ENCODE measurements at places on chromosomes 2 and 18.

- DNase-seq = peak; percentile 66
Measured at GRCh38 chr18:76490670-76491472, 4.2 kb downstream of the ZNF516 start.

- DNase-seq = no peak
Measured at GRCh38 chr2:226600802-226601201, 198.8 kb downstream of the IRS1 start.

DNA sequence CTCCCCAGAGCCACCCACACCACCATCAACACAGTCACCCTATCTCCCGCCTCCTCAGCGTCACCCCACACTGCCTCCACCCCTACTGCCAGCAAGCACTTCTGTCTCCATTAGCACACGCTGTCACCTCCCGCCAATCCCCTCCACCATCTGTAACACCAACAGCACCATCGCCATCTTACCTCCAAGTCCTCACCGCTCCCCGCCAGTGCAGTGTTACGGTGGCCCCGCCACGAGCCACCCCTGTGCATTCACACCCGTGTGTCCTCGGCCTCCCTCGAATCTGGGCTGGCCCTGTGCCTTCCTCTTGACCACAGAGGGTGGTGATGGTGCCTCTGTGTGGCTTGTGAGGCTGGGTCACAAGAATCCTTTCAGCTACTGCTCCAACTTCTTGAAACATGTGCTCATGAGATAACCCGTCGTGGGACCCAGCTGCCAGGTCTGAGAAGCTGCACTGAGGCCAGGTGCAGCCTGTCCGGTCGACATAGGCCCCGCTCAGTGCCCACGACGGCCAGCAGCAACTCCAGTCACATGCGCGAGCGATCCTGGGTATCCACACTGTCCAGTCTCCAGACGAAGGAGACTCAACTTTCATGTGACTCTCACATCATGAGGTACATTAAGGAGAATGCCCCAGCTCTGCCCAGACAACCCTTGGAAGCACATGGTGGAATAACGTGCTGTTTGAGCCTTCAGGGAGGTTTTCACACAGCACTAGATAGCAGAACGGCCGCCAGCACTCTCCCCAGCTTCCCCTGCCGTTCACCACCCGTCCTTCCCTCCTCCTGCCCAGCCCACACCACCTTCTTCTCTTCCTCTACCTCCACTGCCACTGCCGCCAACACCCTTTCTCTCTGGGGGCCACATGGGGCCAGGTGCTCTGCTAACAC, 72.6 kb upstream of the ASB18 start:
- DNase-seq = no peak

- DNase-seq = no peak
Measured at GRCh38 chr2:102297891-102298290, 13.5 kb upstream of the IL1RL1 start.

GRCh38 chr2:236782938-236783337, 213.3 kb downstream of the ACKR3 start:
- DNase-seq = no peak

GRCh38 chr2:119422360-119423107, 9.1 kb upstream of the TMEM37 start:
- DNase-seq = no peak

DNA sequence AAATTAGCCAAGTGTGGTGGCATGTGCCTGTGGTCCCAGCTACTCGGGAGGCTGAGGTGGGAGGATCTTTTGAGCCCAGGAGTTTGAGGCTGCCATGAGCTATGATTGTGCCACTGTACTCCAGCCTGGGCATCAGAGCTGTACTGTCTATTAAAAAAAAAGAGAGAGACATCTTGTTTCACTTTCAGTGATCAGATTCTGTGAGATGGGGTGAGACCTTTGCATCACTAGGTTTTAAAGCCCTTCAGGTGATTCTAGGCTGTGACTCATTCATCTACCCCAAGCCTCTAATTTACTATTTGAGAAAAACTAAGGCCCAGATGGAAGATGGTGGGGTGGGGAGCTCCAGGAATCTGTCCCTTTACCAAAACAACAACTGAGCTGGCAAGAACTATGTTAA, 7.1 kb downstream of the C2orf92 start:
- DNase-seq = no peak

DNA sequence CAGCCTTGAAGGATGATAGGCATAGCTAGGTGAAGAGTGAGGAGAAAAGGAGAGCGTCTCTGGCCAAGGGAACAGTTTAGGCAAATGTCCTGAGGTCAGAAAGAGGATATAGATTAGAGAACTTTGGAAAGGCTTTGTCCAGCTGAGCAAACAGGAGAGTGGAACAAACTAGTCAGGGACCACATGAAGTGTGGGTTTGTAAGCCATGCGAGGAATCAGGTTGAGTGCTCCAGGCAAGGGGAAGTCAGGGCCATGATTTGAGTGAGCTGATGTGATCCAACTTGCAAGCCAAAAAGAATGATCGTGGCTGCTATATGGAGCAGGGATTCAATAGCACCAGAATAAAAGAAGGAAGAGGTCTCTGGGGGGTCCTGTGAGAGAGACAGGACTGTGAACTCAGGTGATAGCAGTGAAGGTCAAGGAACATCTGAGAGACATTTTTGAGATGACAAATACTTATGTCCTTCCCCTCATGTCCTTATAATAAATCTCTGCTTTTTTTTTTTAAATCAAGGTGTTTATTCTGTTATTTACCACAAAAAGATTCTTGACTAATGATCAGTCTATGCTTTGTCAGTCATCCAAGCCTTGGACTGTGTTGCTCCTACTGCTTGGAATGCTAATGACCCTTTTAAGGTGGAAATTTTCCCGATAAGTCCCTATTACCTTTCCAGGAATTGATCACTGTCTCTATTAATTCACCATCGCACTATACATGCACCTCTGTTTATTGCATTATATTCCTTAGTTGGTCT, 472.6 kb downstream of the TXNL1 start:
- DNase-seq = no peak

GRCh38 chr2:173001664-173002604, 73.7 kb upstream of the MAP3K20 start:
- DNase-seq = no peak

DNA sequence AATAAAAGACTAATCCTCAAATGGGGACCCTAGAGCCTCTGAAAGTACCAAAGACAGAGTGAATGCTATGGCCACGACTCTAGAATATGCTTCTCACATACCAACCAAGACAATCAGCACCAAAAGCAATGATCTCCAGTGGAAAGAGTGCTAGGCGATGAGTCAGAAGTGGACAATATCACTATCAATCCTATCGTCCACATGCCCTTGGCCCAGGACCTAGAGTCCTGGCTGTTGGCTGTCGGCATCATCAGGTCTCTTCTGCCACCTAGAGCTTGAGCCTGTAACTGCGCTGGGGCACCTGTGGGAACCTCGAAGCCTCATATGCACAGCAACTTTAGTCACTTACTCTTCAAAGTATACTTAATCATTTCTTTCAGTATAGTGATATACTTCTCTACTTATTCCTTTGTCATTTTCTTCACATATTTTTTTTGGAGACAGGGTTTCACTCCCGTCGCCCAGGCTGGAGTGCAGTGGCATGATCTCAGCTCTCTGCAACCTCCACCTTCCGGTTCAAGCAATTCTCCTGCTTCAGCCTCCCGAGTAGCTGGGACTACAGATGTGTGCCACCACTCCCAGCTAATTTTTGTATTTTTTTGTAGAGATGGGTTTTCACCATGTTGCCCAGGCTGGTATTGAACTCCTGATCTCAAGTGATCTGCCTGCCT, 29.7 kb downstream of the NOL10 start:
- DNase-seq = peak; percentile 36

GRCh38 chr2:145124085-145124484, 604.2 kb upstream of the ZEB2 start:
- DNase-seq = no peak

- no peak for DNase-seq
Measured at GRCh38 chr2:23457990-23458682, 73.2 kb downstream of the KLHL29 start.

- no peak for DNase-seq
Measured at GRCh38 chr2:232529806-232530547, 4.0 kb downstream of the CHRND start.

DNA sequence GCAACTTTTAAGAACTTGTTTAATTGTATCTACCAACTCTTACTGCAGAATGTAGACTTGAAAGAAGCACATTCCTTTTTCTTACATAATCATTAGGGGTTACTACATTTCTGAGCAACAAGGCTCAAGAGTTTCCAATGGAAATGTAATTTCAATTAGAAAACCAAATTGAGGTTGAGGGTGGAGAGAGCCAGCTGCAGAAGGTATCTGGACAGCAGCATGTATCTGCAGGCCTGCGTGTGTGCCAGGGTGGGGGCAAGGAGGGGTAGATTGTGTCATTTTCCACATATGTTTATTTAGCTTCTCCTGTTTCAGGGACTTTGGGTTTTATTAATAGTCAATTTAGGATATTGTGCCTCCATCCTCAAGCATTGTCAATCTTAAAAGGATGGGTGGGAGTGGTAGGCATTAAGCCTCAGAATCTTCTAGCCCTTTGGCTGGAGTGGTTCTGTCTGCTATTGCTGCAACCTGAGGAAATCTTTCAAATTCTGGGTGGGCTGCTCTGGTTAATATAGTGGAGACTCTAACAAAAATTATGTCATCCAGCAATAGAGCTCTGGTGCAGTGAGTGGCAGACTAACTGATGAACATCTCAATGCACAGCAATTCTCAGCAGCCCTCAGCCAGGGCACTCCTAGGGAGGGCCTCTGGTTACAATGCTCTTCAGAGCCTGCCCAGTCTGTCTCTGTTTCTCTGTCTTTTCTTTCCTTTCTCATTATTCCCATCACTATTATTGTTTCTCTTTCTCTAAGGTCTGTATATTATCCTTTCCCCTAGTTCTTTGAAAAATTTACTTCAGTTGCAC, 151.4 kb downstream of the RPIA start:
- no peak for DNase-seq

DNA sequence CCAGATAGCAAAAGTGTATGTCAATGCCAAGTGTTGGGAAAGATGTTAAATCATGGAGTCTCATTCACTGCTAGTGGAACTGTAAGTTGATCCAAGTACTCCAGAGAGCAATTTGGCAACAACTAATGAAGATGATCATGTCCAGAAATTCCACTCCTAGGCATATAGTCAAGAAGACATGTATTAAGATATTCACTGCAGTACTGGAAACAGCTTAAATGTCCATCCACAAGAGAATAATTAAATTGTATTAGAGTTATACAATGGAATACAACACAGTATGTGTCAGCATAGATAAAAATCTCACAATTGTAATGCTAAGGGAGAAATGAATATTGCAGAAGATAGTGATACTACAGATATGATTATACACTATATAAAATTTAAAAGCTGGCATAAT, 15.2 kb upstream of the LBH start:
- DNase-seq = no peak

DNA sequence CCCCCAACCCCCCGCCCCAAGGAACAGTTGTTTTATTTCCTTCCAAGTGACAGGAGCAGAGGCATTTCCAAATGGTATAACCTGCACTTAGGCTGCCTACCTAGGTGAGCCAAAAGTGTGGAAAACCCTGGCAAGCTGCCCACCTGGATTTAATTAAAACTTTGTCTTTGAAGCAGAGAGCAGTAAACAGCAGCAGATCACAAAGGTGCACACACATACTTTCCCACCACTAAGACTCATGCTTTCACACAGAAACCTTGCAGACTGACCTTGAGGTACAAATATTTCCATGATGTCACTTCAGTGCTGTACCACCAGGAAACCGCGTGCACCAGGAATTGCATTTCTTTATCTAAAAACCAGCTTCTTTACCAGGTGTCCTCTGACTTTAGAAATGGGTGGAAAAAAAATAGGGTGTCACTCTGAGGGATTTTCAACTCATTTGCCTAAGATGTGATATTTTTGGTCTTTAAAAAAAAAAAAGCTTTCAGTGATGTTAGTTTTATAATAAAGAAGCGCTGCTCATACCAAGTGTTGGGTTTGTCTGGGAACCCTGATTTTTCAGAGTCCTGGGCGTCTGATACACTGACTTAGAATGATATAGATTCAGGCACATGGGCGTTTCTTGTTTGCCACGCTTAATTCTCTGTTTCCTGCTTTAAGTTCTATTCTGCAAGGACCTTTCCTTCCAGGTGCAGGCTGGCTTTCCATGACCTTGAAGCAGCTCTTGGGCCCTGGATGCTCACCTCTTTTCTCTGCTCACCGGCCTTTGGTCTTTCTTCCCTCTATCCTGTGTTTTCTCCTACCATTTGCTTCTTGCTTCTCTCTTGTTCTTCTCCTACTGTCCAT, 70.7 kb upstream of the BCL2L11 start:
- DNase-seq = no peak

- peak; percentile 1 for DNase-seq
Measured at GRCh38 chr18:63831080-63831788, 56.0 kb downstream of the SERPINB7 start.

All from CD4-positive, alpha-beta T cell treated with Interleukin-21 for 1 hour (primary cell).